Naive thymus-derived CD4-positive, alpha-beta T cell (primary cell): ENCODE measurements at places on chromosomes 4 and X.

DNA sequence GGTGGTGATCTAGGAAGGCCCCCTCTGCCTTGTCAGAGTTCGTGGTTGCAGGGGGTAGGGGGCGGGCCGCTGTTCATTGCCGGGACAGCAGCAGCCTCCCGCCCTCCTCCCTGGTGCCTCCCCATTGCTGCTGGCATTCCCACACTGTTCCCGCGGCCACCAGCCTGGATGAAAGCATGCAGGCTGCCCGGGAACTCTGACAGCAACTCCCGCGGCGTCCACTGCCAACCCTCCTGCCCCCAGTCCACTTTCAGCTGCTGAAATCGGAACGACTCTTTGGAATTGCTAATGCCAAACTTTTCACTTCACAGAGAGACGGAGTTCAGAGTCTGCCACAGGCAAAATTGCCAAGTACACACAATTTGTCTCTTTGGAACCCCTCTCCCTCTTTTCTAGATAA is 121.9 kb downstream of the BEND2 start:
- no peaks in the 10 kb centered on the region for H3K36me3 ChIP-seq
- DNase-seq: no peak
- H3K27me3 ChIP-seq: peaks cover 3% of the 10 kb centered on the region
- no peaks in the 10 kb centered on the region for H3K4me1 ChIP-seq
- no peak overlapping the region for H3K4me3 ChIP-seq
- no peak overlapping the region for H3K27ac ChIP-seq

- H3K36me3 ChIP-seq: no peaks in the 10 kb centered on the region
- no peak for DNase-seq
- no peak overlapping the region for H3K4me3 ChIP-seq
- no peak overlapping the region for H3K27ac ChIP-seq
- H3K4me1 ChIP-seq: no peaks in the 10 kb centered on the region
- H3K27me3 ChIP-seq: no peaks in the 10 kb centered on the region
Measured at GRCh38 chrX:46635186-46635585, 61.6 kb downstream of the CHST7 start.

- no peaks in the 10 kb centered on the region for H3K36me3 ChIP-seq
- H3K27ac ChIP-seq: no peak overlapping the region
- no peak for DNase-seq
Measured at GRCh38 chrX:110442635-110443034, 84.0 kb downstream of the RTL9 start.

GRCh38 chrX:130224810-130225209 is 43.9 kb downstream of the ZNF280C start:
- no peak for DNase-seq
- no peak overlapping the region for H3K27ac ChIP-seq
- H3K4me1 ChIP-seq: no peaks in the 10 kb centered on the region
- H3K27me3 ChIP-seq: no peaks in the 10 kb centered on the region
- no peaks in the 10 kb centered on the region for H3K36me3 ChIP-seq

DNA sequence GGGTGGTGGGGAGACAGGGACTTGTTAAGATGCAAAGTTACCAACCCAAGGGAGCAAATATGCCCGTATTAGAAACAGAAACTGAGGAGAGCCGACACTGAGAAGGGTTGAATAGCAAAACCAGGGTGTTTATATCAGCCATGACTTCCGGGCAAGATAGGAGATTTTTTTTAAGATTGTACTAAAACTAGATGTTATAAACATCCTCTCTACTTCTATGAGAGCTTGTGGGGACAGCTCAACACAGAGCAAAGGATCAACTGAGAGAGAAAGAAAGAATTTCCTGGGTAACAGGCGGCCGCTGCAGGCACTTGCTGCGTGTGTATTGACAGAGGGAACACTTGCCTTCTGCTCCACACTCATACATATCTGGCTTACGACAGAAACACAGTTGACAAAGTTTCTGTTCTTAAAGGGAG is 49.1 kb upstream of the FBXW7 start:
- H3K4me3 ChIP-seq: peak overlapping the region; percentile 14
- H3K36me3 ChIP-seq: no peaks in the 10 kb centered on the region
- H3K4me1 ChIP-seq: peaks cover 11% of the 10 kb centered on the region
- DNase-seq: no peak
- H3K27ac ChIP-seq: peak overlapping the region; percentile 58

DNA sequence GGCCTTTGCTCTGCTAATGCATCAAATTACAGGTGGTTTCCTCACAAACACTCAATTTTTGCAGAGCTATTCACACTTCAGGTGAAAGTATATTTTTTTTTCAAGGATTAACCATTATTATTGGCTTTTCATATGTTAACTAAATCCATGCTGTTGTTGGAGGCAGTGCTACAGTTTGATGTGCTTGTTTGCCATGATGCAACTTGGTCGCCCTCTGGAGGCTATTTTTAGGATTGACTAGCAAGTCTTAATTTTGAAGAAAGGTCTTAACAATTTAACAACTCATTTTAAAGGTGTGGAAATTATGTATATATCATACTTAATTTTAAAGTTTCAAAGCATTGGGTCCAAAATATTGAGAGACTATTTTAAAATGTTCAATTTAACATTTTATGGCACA is 168.8 kb upstream of the FAM47A start:
- H3K27ac ChIP-seq: no peak overlapping the region
- H3K27me3 ChIP-seq: no peaks in the 10 kb centered on the region
- H3K36me3 ChIP-seq: no peaks in the 10 kb centered on the region

DNA sequence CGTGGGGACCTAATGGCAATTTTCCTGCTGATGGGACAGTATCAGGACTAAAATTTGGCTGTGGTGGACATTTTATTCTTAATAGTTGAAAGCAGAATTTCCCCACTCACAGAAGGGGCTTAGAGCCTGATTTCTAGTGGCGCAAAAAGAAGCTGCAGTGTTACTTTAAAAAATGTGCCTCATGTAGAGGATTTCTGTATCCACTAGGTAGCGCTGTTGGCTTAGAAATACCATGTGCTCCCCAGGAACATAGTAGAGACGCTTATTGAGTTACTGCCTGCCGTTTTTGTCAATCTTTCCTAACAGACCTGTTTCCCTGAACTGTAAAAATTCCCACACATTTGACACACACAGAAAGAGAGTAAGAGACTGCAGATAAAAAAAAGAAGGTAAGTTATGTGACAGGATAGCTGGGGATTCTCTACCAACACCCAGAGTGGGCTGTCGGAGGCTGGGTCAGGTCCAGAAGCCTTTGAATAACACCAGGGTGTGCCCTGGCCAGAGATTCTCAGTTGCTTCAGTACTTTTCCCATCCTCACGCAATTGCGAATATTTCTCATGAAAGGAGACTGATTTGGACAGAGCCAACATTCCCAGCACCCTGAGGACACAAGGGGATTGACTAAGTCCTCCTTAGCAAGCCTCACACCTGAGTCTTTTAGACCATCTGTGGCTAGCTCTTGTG is 88.4 kb downstream of the ZXDA start:
- no peaks in the 10 kb centered on the region for H3K27me3 ChIP-seq
- H3K4me1 ChIP-seq: no peaks in the 10 kb centered on the region
- no peaks in the 10 kb centered on the region for H3K36me3 ChIP-seq
- no peak overlapping the region for H3K27ac ChIP-seq
